SJCRH30 (cell line): ENCODE measurements at places on chromosomes 1 and 21. TPM values are rescaled to one million over a fixed set of nuclear protein-coding genes. Genes with fewer than 3 reads are reported as not detected.

GRCh38 chr21:16305686-16306085, 575.9 kb downstream of the USP25 start:
- peaks cover 30% of the 10 kb centered on the region for H3K4me1 ChIP-seq
- H3K27me3 ChIP-seq: no peaks in the 10 kb centered on the region
- peak overlapping the region; percentile 24 for H3K4me3 ChIP-seq
- peak overlapping the region; percentile 35 for H3K27ac ChIP-seq
- no peaks in the 10 kb centered on the region for H3K36me3 ChIP-seq

GRCh38 chr1:103941086-103941485, 191.4 kb downstream of the AMY1C start:
- no peak overlapping the region for H3K27ac ChIP-seq
- DNase-seq: no peak
- H3K27me3 ChIP-seq: no peaks in the 10 kb centered on the region
- no peaks in the 10 kb centered on the region for H3K4me1 ChIP-seq

DNA sequence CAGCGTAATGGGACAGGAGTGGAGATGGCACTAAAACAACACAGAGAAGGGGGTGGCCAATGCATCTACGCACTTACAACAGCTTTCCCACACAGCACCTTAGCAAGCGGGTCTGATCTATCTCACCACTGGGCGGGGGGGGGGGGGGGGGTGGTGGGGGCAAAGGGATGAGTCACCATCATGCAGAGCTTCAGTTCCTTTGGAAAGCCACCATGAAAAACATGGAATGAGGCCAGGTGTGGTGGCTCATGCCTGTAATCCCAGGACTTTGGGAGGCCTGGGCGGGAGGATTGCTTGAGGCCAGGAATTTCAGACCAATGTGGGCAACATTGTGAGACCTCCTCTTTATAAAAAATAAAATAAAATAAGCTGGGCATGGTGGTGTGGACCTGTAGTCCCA, 47.2 kb downstream of the KLHDC7A start:
- no peaks in the 10 kb centered on the region for H3K4me1 ChIP-seq
- no peaks in the 10 kb centered on the region for H3K36me3 ChIP-seq
- H3K4me3 ChIP-seq: no peak overlapping the region
- H3K27ac ChIP-seq: no peak overlapping the region
- H3K27me3 ChIP-seq: no peaks in the 10 kb centered on the region; the same call in 1 of the 2 replicates
- DNase-seq: no peak

- DNase-seq: no peak
- peaks cover 35% of the 10 kb centered on the region for H3K27me3 ChIP-seq
- H3K36me3 ChIP-seq: no peaks in the 10 kb centered on the region
- H3K27ac ChIP-seq: no peak overlapping the region
- H3K4me1 ChIP-seq: no peaks in the 10 kb centered on the region
Measured at GRCh38 chr1:10815858-10816195, 19.4 kb upstream of the CASZ1 start.

DNA sequence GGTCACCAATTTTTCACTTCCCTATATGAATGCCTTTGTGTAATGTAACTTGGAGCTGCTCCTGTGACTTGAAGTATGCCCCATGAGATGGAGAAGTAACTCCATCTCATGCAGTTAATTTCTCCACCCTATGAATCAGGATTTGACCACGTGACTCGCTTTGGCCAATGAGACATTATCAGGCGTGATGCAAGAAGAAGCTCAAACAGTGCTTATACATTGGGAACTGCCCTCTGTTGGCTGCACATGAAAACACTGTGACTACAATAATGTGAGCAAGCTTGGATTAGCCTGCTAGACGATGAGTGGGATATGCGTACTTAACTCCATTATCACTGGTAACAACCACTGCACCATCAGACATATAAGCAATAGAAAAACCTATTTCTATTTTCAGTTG, 684.4 kb downstream of the PLA2G4A start:
- H3K4me1 ChIP-seq: no peaks in the 10 kb centered on the region
- no peak overlapping the region for H3K4me3 ChIP-seq
- H3K36me3 ChIP-seq: no peaks in the 10 kb centered on the region
- H3K27me3 ChIP-seq: no peaks in the 10 kb centered on the region
- peak; percentile 2 for DNase-seq

DNA sequence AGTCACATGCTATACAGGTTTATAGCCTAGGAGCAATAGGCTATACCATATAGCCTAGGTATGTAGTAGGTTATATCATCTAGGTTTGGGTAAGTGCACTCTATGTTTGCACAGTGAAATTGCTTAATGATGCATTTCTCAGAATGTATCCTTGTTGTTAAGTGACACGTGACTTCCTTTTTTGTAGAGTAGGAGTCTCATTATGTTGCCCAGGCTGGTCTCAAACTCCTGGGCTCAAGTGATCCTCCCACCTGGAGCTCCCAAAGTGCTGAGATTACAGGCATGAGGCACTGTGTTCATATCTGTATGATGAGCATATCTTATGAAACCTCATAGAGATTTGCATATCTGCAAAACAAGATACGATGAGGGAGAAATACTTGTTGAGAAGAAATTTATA, 13.8 kb upstream of the ABCB10 start:
- no peaks in the 10 kb centered on the region for H3K4me1 ChIP-seq
- no peaks in the 10 kb centered on the region for H3K27me3 ChIP-seq
- H3K27ac ChIP-seq: no peak overlapping the region

- H3K27ac ChIP-seq: no peak overlapping the region
- no peak for DNase-seq
- H3K27me3 ChIP-seq: no peaks in the 10 kb centered on the region
- H3K4me3 ChIP-seq: no peak overlapping the region
Measured at GRCh38 chr1:76230842-76231281, 156.3 kb downstream of the ST6GALNAC3 start.

DESI2 gene
- 53.0 and 53.6 TPM in 2 replicates for total RNA-seq

GRCh38 chr1:13451399-13451965, 41.2 kb downstream of the PRAMEF20 start:
- H3K4me3 ChIP-seq: no peak overlapping the region
- H3K27ac ChIP-seq: no peak overlapping the region
- peaks cover 4% of the 10 kb centered on the region; the same call in 1 of the 2 replicates for H3K27me3 ChIP-seq

DNA sequence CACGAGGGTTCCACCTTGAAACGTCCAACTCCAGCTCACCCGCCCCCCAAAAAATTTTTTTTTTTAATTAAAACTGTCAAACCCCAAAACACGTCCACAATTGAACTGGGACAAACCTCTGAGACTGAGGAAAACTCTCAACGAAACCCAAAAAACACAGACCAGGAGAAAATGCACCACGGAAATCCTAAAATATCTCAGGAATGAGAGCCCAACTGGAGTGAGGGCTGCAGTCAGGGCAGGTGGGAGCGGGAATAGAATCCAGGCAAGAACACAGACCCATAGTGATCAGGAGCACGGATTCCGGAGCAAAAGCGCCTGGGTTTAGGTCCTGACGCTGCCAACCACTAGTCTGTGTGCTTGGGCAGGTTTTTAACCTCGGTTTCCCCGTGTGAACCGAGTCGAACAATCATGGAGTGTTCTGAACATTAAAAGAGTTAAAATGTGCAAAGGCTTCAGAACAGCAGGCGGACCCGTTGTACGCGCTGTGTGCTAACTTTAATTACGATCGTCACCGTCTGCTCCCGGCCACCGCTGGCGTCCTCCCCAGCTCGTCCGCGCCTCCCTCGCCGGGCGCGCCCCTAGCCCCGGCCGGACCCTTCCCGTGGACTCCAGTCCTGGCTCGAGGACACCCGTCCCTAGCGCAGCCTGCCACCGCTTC, 624 bp downstream of the ARHGAP29 start:
- no peaks in the 10 kb centered on the region for H3K36me3 ChIP-seq
- peak overlapping the region; percentile 80 for H3K4me3 ChIP-seq
- H3K27me3 ChIP-seq: no peaks in the 10 kb centered on the region
- peak overlapping the region; percentile 72 for H3K27ac ChIP-seq

KCNH1 gene
- total RNA-seq: 1.7 and 3.0 TPM in 2 replicates

CCDC185 gene
- not detected in 2 replicates for total RNA-seq

CD34 gene
- total RNA-seq: 0.36 and 0.43 TPM in 2 replicates

- no peak for DNase-seq
- no peaks in the 10 kb centered on the region for H3K4me1 ChIP-seq
- no peaks in the 10 kb centered on the region for H3K27me3 ChIP-seq
Measured at GRCh38 chr1:171212607-171213351, 27.7 kb downstream of the FMO2 start.

DNA sequence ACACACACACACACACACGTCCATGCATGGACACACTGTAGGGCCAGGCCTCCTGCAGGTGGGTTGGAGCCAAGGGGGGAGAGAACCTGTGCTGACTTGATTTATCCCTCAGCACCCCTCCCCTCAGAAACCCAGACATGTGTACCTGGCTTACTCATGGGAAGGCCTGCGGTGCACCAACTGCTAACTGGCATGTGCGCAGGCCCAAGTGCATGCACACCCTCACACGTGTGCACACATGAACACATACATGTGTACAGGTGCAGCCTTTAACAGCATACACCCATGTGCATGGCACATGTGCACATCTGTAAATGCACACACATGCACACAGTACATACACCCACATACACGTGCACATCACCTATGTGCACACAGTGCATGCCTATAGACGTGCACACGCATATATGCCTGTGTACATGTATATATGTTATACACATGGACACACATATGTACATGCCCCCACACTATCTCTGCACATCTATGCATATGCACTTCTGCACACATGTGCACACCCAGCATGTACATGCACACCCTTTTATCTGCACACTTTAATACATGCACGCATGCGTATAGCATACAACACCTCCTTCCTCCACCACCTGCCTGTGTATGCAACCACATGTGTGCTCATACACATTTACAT, 67.5 kb downstream of the TRIM11 start:
- H3K27ac ChIP-seq: no peak overlapping the region
- no peak overlapping the region for H3K4me3 ChIP-seq
- H3K4me1 ChIP-seq: 0 out of 2 replicates have a peak, but pooled peaks cover 2% of the 10 kb centered on the region
- no peak for DNase-seq
- no peaks in the 10 kb centered on the region for H3K27me3 ChIP-seq

- 0 out of 2 replicates have a peak overlapping the region, but pooled peaks have one; percentile 21 for H3K4me3 ChIP-seq
- peaks cover 8% of the 10 kb centered on the region; the same call in 1 of the 2 replicates for H3K4me1 ChIP-seq
- no peak for DNase-seq
- H3K27me3 ChIP-seq: 0 out of 2 replicates have a peak, but pooled peaks cover 7% of the 10 kb centered on the region
- no peaks in the 10 kb centered on the region for H3K36me3 ChIP-seq
Measured at GRCh38 chr21:43812139-43812821, 22.9 kb downstream of the RRP1 start.

GRCh38 chr21:45505416-45506021, 36.7 kb downstream of the SLC19A1 start:
- no peaks in the 10 kb centered on the region for H3K27me3 ChIP-seq
- no peak for DNase-seq
- no peaks in the 10 kb centered on the region for H3K36me3 ChIP-seq
- H3K4me1 ChIP-seq: no peaks in the 10 kb centered on the region

GRCh38 chr1:241440904-241441303, 78.7 kb downstream of the FH start:
- no peak overlapping the region for H3K27ac ChIP-seq
- no peak overlapping the region for H3K4me3 ChIP-seq
- DNase-seq: no peak
- peaks cover 9% of the 10 kb centered on the region for H3K4me1 ChIP-seq
- H3K36me3 ChIP-seq: no peaks in the 10 kb centered on the region

DNA sequence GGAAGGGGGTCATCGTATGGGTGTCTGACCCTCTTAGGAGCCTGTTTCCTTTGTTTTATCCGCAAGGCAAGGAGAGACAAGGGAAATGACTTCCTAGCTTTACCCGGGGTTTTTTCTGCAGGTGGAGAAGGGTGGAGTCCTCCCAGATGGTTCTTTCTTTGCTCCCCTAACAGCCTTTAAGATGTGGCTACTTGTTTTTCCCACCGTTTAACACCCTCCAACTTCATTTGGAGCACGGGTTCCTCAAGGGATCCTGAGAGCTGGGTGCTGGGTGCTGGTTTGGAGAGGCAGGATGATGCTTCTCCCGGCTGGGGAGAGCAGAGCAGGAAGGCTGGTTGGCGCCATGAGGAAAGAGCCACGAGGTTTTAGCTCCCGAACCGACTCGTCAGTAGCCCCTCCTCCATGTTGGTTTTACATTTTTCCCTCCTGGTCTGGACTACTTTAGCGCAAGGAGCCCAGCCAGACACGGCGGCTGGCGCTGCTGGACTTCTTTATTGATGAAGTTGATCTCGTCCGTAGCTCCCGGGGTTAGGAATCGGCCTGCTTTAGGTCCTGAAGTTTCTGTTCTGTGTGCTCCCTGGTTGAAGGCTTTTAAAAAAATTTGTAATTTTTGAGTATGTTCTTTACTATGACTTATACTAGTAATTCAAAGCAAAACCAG, 1.4 kb downstream of the UCK2 start:
- peak overlapping the region; percentile 97 for H3K4me3 ChIP-seq
- DNase-seq: peak; percentile 81
- H3K36me3 ChIP-seq: no peaks in the 10 kb centered on the region; the same call in 1 of the 2 replicates
- H3K4me1 ChIP-seq: peaks cover 8% of the 10 kb centered on the region
- no peaks in the 10 kb centered on the region for H3K27me3 ChIP-seq

LYPLAL1 gene
- total RNA-seq: 23.5 and 33.7 TPM in 2 replicates

GRCh38 chr1:103084181-103084580, 24.1 kb downstream of the COL11A1 start:
- no peak overlapping the region for H3K4me3 ChIP-seq
- no peak overlapping the region for H3K27ac ChIP-seq
- no peaks in the 10 kb centered on the region for H3K36me3 ChIP-seq
- H3K4me1 ChIP-seq: no peaks in the 10 kb centered on the region
- no peaks in the 10 kb centered on the region for H3K27me3 ChIP-seq

CELA2B gene
- 18.3 and 24.2 TPM in 2 replicates for total RNA-seq

- H3K27ac ChIP-seq: no peak overlapping the region
- H3K36me3 ChIP-seq: no peaks in the 10 kb centered on the region
- H3K4me3 ChIP-seq: no peak overlapping the region
- H3K4me1 ChIP-seq: peaks cover 10% of the 10 kb centered on the region; the same call in 1 of the 2 replicates
- peaks cover 5% of the 10 kb centered on the region; the same call in 1 of the 2 replicates for H3K27me3 ChIP-seq
Measured at GRCh38 chr1:110645821-110646735, 28.7 kb downstream of the KCNA3 start.

PRKAA2 gene
- not detected in 2 replicates for total RNA-seq

- DNase-seq: no peak
- no peaks in the 10 kb centered on the region for H3K36me3 ChIP-seq
- no peak overlapping the region for H3K4me3 ChIP-seq
- no peak overlapping the region for H3K27ac ChIP-seq
- H3K27me3 ChIP-seq: peaks cover 22% of the 10 kb centered on the region
- H3K4me1 ChIP-seq: no peaks in the 10 kb centered on the region
Measured at GRCh38 chr1:7177438-7178146, 392.3 kb downstream of the CAMTA1 start.

RNU11 gene
- total RNA-seq: not detected in 2 replicates
